ENCODE measurements at places on chromosomes 11 and 22.

DNA sequence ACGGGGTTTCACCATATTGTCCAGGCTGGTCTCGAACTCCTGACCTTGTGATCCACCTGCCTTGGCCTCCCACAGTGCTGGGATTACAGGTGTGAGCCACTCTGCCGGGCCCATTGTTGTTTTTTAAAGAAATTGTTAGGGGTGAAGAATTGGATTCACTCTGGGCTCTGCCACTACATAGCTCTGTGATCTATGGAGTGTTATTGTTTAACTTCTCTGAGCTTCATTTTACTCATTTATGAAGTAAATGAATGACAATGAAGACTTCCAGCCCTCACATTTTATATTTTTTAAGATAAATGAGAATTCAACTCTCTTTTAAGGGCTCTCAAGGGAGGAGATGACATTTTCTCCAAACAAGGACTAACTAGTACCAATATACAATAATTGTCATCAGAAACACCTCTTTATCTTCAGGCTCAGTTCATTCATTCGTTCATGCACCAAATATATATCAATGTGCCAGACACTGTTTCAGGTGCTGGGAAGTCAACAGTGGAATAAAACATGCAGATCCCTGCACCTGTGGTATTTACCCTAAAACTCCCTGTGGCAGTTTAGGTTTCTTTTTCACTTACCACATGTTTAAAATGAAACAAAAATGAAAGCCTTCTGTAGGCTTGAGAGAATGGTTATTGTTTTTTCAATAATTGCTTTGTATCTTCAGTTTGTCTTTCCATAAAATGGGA is 23.5 kb upstream of the GRAMD1B start:
- DNase-seq, result no peak

- peak; percentile 52 for DNase-seq
These were observed 43.4 kb downstream of the CPT1A start for GRCh38 chr11:68798221-68798813.

DNA sequence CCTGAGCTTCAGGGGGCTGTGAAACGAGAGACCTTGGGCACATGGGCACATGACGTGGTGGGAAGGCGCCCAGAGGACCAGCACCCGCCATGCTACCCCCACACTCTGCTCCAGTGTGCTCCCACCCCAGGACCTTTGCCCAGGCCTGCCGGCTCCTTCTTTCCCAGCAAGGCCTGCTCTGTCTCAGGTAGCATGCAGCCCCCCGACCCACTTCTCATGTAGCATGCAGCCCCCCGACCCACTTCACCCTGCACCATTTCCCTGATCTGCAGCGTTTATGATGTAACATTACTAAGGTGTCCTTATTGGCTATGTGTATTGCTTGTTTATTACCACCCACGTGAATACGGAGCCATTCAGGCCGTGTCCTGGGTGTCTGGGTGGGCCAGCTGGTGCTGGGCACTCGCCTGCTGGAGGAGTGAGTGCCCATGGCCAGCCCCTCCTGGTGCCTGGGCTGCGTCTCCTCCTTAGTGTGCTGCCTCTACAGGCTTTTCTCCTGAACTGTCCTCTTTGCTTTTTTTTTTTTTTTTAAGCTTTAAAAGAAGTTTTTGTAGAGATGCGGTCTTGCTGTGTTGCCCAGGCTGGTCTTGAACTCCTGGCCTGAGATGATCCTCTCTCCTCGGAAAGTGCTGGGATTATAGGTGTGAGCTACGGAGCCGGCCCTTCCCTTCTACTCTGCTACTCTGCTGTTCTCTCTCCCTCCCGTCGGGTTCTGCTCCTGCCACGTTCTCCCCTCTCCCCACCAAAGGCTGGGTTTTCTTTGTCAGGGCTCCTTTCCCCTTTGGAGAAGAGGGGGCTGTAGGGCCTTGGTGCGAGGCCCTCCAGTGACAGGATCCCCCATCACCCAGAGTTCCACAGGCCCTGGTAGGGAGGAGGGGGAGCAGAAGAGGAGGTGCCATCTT is 29.4 kb downstream of the LRP5 start:
- DNase-seq, result no peak

GRCh38 chr11:64298966-64299846 is 952 bp upstream of the CATSPERZ start:
- peak; percentile 36 for DNase-seq

DNA sequence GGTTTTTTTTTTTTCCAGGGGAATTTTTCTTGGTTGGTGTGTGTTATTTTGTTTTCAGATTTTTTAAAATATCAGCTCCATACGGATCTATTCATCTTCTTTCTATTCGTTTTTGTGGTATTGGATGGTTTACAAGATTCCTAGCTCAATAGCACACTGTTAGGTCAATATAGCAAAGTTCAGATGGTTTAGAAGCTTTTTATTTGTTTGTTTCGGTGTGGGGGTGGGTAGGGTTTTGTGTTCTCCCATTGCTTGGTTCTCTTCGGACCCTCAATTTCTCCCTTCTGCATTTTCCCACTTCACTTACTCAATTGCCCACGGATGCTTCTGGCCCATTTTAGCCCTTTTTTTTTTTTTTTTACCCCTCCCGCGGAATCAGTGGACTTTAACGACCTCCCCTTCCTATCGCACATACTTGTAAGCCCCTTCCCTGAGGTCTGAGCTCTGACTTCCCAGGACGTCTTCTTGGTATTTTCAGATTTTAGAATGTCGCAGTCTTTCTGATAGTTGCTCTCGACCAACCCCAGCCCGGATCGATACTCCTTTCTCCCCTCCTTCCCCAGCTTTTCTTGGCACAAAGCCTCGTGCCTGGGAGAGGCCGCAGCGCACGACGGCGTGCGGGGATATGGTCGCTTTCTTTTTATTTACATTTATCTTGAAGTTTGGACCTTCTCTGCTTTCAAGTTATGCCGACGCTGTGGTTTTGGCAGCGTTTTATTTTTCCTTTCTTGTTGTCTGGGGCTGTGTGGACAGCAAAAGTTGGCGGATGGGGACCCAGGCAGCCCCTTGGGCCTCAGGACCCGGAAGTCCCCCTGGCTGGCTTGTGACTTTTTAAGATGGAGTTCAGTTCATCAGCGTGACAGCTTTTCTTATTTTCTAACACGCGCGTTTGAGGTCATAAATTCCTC is 4.4 kb upstream of the SPDYC start:
- DNase-seq, result peak; percentile 68

GRCh38 chr22:37893583-37893983 is 12.5 kb upstream of the MICALL1 start:
- DNase-seq, result no peak

- DNase-seq, result no peak
These were observed 299.3 kb upstream of the DDI1 start for GRCh38 chr11:103737037-103737622.
